ENCODE measurements at places on chromosomes 11 and 22.

DNA sequence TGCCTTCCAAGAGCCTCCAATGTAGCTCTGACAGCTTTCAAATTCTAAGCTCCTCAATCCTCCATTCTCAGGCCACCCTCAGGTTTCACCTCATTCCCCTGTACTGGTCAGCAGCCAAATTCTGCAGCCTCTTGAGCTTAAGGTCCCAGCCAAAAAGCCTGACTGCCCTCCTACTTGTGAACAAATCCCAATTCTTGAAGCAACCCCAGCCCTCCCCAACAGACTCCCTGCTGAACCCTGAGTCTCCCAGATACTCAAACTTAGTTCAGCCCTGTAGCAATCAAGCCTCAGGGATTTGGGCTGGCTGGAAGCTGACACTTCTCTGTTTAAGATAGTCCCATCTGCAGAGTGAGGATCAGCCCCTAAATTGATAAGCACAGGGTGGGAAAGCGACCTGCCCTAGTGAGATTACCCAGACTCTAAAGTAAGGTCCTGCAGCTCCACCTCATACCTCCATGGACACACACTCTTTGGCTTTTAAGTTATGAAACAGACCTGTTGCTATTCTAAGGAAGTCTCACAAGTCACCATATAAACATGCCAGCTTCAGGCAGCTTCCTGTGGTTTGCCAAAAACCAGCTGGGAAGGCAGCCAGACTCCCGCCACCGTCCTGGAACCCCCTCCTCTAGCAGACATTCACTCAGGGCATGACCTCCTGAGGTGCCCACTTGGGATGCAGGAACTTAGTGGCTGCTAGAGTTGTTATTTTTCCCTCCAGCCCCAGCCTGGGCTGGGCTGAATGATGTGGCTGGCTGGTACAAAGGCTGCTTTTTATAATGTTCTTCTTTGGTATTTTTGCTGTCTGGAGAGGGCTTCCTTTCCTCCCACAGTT, 82.5 kb upstream of the PICALM start:
- DNase-seq, result no peak

- peak; percentile 49 for DNase-seq
These were observed 43.4 kb upstream of the MICAL2 start for GRCh38 chr11:12066799-12067508.

DNA sequence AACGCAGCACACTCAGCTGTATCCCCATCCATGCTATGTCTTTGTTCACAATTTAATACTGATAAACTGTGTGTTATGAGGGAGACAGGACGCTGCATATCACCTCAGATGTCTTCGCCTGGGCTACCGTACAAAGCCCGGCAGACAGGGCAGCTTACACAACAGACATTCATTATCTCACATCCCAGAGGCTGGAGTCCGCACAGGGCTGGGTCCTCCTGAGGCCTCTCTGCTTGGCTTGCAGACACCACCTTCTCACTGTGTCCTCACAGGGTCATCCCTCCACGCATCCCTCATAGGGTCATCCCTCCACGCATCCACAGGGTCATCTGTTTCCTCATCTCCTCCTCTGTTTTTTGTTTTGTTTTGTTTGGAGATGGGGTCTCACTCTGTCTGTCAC, 61.2 kb downstream of the SHANK2 start:
- no peak for DNase-seq

GRCh38 chr11:129933891-129934290, 38.5 kb upstream of the NFRKB start:
- DNase-seq, result no peak

DNA sequence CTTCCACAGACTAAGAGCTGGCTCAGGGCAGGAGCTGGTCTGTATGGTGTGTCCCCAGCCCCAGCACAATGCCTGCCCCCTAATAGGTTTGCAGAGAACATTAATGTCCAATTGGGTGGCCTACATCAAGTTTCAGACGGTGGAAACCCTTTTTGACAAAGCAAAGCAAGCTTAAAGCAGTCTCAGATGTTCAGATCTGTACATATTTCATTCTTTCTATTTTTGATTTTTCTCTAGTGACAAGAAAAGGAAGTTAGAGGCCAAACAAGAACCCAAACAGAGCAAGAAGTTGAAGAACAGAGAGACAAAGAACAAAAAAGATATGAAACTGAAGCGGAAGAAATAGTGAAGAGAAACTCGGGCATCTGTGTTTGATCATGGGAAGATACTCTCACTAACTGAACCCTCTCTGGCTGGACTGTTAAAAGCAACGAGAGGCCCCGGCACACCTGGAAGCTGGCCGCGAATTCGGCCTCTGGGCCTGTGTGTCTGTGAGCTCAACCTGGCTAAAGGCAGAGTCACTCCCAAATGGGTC, 40.5 kb downstream of the NAT10 start:
- no peak for DNase-seq

DNA sequence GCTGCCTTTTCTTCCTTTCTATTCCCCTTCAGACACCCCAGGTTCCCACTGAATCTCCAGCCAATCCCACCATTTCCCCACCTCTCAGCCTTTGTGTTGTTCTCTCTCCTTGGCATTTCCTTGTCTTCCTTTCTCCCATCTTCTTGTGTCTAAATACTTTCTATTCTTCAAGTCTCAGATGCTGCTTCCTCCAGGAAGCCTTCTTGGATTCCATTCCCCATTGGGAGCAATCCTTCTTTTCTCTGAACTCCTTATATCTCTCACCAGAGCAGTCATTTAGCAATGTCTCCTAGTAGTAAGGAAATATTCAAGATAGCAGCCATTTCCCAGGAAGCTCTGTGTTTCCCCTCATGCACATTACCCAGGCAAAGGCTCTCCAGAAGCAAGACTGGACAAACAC, 15.4 kb downstream of the YPEL4 start:
- no peak for DNase-seq

DNA sequence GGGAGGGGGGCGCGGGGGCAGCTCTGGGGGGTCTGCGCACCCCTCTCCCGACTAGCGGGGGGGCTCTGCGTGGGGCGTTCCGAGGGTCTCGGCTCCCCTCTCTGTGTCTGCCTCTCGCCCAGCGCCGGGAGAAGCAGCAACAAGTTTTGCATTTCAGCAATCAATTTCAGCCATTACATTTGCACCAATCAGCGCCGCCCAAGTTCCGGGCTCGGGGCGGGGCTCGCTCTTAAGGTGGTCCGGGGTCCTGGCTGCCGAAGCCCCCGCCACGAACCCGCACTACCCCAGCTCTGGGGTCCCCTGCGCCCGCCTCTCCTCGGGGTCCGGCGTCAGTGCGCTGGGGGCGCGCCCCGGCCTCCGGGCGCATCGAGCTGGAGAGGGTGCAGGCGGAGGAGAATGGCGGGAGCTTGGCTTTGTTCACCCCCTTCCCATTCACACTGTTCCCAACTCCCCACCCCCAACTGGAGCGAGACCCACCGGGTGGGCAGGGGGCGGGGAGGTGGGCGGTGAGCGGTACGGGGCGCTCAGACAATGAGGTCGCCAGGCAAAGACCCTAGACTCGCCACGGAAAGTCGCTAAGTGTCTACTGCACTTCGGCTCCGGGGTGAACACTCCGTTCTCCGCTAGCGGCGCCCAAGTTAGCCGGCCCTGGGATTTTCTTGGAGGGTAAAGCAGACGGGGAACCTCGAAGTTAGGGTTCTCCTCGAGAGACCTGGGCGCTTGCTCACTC, at the start of gene MN1:
TSS of gene MN1 (minus strand) at position 141 of the 730 bp plus-strand sequence. CDS start 1,213 bp downstream, outside the sequence.
- no peak for DNase-seq

DNA sequence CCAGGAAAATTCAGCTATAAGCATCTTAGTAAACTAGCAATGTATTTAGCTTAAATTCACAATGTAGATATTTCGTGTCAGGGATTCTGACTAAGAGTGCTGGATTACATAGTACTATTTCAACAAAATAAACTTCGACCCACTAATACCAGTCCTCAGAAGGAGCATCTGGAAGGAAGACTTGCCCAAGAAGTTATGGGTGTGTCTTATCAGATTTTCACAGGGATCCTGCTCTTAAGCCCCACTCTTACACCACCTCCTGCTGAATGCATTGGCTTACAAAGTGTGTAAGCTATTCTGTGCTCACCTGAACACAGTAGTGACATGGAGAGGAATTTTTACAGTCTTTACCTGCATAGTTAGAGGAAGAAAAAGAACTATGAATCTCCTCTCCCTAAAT, 35.4 kb upstream of the ANO5 start:
- DNase-seq, result no peak

- DNase-seq, result no peak
These were observed 1082.0 kb upstream of the CNTN5 start for GRCh38 chr11:97938789-97939188.

Measured in LoVo (cell line).